ENCODE measurements at places on chromosomes 12 and 14.

- DNase-seq = no peak
Measured at GRCh38 chr14:98182393-98183055, 1089.5 kb downstream of the BCL11B start.

GRCh38 chr12:6384499-6385436 is 806 bp downstream of the LTBR start:
- no peak for DNase-seq

DNA sequence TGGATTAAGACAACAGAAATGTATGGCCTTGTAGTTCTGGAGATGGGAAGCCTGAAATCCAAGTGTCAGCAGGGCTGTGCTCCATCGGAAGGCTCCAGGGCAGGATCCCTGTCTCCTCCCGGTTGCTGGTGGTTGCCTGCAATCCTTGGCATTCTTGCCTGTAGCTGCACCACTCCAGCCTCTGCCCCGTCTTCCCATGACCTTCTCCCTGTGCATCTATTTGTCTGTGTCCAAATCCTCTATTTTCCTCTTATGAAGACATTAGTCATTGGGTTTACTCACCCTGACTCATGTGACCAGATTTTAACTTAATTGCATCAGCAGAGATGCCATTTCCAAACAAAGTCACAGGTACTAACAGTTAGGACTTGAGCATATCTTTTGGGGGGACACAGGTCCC is 15.1 kb downstream of the TUNAR start:
- no peak for DNase-seq

DNA sequence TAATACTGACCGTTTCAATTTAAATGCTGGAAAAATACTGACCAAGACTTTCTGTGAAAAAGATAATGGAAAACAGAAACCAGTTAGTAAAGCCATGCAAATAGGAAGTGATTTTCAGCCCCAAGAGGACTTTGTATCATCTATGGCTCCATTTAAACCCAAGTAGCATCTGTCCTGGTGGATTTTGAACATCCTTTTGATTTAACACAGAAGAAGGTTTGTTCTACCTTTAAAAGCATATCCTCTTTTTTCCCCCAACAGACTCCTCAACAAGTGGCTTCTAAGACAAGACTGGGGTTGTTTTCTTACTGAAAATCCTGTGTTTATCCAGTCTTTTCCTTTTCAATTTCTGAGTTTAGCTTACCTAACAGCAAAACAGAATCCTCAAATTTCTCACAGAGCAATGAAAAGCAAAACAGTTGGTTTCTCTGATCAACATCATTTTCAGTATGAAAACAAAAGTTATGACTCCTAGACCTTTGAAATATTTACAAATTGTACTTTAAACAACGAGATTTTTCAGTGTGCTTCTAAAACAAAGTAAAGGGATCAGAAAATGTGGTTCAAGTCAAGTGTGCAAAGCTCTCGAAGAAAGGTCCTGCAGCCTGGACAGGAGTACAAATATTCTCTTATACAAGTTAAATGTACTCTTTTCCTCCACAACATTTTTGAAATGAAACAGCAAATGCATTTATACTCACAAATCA is 2.9 kb downstream of the PHLDA1 start:
- DNase-seq = no peak

- no peak for DNase-seq
Measured at GRCh38 chr12:130460611-130461446, 123.1 kb downstream of the PIWIL1 start.

GRCh38 chr12:70032076-70032475 is 207.0 kb downstream of the MYRFL start:
- DNase-seq = no peak

- no peak for DNase-seq
Measured at GRCh38 chr14:103806805-103807204, 40.6 kb downstream of the PPP1R13B start.

GRCh38 chr12:78651755-78652154 is 212.8 kb upstream of the SYT1 start:
- DNase-seq = no peak

GRCh38 chr14:73452341-73453186 is 5.8 kb downstream of the NUMB start:
- DNase-seq = no peak

DNA sequence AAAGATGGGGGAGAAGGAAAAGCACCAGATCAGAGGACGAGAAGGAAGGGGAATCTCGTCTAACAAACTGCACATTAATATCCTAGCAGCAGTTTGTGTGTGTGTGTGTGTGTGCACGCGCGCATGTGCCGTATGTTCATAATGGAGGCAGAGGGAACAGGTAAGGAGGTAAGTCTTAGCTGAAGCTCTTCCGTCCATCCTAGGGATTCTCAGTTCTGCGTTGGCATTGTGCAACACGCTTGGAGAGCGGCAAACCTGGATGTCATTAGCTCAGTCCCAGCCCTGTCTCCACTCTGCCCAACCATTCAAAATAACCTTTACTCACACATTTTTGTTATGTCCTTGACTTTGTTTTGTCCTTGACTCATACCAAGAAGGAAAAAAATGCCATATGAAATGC is 1.6 kb upstream of the C1R start:
- DNase-seq = no peak

DNA sequence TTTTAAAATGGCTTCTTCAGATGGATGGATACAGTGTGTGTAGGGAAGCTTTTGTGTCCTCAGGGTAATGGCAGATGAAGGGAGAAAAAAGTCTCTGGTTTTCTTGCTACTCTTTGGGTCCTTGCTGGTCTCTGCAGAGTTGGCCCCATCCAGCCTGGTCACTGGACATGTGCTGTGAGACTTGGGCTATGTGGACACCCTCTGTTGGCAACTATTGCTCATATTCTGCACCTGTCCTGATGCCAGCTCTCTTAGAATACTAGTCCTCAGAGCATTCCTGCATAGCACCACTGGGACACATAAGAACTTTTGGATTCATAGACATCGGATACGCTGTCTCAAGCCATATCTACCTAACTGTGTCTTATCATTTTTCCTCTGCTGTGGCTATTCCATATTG is 20.0 kb downstream of the NAV3 start:
- DNase-seq = no peak

- no peak for DNase-seq
Measured at GRCh38 chr14:102500158-102500662, 9.4 kb downstream of the ANKRD9 start.

GRCh38 chr14:75554482-75554881 is 23.9 kb upstream of the FLVCR2 start:
- no peak for DNase-seq

DNA sequence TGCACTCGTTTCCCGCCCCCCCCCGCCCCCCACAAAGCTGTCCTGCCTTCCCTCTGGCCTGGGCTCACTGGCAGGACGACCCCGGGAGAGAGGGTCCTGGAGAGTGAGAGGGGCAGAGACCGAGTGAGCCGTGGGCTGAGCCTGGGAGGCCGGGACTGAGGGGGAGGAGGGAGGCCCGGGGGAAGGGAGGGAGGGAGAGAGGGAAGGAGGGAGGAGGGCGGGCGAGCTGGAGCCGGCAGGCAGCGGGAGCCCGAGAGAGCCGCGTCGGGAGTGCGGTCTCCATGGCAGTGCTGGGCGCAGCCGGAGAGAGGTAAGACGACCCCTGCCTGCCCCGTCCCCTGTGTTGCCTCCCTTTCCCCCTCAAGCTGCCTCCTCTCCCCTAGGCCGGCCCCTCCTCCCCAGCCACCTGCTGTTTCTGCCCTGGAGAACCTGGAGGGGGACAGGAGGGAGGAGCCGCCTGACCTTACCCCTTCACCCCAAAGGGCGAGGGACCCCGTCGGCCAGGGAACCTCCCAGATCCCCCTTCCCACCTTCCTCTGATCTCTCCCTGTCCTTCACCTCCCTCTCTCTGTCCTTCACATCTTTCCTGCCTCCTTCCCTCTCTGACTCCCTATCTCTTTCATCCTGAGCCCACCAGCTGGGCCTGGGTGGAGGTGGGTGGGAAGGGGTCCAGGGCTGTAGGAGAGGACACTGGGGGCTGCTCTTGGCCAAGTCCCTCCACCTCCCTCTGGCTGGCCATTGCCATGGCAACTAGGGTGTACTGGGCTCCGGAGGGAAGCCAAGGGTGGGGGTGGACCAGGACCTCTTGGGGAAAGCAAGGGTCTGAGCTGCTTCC is at the start of gene GPR162:
Gene GPR162 (plus strand): TSS at position 231 of the 835 bp plus-strand sequence. CDS start 2,078 bp downstream, outside the sequence.
- no peak for DNase-seq

DNA sequence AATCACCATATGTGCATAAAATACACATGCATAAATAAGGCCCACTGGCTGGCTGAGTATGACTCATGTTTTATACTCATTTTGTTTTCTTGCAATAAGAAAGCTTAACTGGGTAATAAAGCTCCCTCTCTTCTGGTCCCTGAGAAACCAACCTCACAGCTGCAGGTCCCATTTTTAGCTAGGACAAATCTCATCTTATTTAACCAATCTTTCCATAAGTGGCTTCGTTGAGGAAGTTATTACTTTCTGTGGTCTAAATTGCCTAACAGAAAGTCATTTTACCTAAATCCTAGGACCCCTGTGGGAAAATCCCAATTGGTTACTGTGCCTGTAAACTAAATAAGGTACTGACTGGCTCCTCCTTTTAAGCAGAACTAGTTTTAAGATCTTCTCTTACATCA is 232.8 kb upstream of the FBXO33 start:
- no peak for DNase-seq

- DNase-seq = no peak
Measured at GRCh38 chr12:73973486-73973885, 564.1 kb upstream of the ATXN7L3B start.

DNA sequence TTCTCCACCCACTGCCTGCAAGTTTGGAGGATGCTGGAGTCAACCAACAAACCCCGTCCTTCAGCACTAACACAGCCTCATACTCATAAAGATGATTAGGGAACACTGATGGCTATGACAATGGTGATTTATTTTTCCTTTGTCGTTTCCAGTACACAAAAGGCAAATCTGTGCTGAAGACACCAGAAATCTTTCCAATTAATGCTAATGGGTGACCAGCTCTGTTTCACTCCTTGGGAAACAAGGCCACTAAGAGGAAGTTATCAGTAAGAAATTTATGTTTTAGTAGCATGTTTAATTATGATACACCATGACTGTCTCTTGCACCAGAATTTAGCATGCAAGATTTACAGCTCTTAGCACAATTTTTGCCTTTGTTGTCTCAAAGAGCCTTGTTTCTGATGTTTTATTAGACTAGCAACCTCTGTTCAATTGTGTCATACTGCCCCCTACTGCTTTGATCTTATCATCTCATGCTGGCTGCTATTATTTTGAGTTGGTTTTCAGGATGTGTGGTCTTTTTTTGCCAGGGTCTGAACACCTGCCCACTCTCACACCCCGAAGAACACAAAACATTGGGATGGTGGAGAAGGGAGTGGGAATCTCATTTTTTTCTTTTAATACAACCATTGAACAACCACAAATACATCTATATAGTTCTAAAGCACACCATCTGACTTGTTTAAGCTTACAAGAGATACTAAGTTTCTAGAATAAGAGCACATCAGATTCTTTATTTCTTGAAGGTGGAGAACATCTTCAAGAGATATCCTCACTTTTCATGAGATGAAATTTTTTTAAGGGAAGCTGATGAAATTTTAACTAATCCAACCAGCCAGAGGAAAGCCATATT is 160.9 kb downstream of the SPTSSA start:
- no peak for DNase-seq

GRCh38 chr12:117643971-117644370 is 282.5 kb upstream of the NOS1 start:
- no peak for DNase-seq

GRCh38 chr12:89230376-89231315 is 121.7 kb downstream of the DUSP6 start:
- DNase-seq = no peak

- peak; percentile 19 for DNase-seq
Measured at GRCh38 chr14:75141967-75142366, 15.1 kb upstream of the NEK9 start.

DNA sequence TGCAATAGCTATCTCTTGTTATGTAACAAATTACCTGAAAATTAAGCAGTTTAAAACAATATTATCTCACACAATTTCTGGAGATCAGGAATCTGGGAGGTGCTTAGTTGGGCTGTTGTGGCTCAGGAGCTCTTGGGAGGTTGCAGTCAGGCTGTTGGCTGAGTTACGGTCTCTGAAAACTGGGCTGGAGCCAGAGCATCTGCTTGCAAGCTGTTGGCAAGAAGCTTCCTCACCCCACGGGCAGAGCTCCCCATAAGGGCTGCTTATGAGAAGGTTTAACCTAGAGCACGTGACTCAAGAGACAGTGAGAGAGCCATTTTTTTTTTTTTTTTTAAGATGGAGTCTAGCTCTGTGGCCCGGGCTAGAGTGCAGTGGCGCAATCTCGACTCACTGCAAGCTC is 346.8 kb downstream of the ATP23 start:
- DNase-seq = no peak

- DNase-seq = no peak
Measured at GRCh38 chr12:69994724-69995173, 169.7 kb downstream of the MYRFL start.

DNA sequence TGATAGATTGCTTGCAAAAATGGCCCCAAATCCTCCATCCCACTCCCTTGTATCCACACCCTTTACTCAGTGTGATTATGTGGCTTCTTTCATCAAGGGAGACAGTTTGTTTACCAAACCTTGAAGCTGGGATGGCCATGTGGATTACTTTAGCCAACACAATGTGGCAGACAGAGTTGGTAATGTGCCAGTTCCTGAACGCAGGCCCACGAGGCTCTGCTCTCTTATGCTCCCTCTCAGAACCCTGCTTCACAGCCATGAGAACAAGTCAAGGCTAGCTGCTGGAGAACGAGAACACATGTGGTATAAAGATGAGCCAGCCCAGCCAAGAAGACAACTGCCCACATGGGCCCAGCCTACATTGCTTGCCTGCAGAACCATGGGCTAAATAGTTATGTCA is 162.3 kb downstream of the NDUFA12 start:
- DNase-seq = no peak

DNA sequence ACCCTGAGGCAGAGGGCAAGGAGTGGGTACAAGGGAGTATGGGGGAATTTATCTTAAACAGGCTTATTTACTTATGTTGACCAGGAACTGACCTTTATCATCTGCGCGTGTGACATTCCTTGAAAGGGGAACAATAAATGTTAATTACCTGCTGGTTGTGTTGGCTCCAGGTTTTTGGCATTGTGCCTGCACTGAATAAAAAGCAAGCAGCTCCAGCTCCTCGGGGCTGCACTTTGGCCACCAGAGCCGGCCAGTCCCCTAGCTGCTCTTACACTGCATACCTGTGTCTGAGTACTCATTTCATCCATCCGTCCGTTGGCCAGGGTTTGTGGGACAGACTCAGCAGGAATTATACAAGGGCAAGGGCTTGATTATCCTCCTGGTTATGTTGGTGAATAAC is 68.8 kb upstream of the GTF2A1 start:
- no peak for DNase-seq

GRCh38 chr14:24171422-24172260 is at the start of gene REC8:
REC8 (plus strand) TSS chr14:24172080; CDS start chr14:24172553, 473 bp downstream.
- DNase-seq = peak; percentile 83

GRCh38 chr14:31926123-31926522 is 151.0 kb upstream of the ARHGAP5 start:
- no peak for DNase-seq
